ENCODE measurements at places on chromosomes 13 and 19.

GRCh38 chr13:62564770-62565169 is 1149.1 kb upstream of the PCDH20 start:
- DNase-seq: no peak

GRCh38 chr13:79328510-79328909 is 77.5 kb downstream of the RBM26 start:
- DNase-seq: no peak

GRCh38 chr19:18476507-18477041 is 38.6 kb upstream of the ISYNA1 start:
- no peak for DNase-seq

DNA sequence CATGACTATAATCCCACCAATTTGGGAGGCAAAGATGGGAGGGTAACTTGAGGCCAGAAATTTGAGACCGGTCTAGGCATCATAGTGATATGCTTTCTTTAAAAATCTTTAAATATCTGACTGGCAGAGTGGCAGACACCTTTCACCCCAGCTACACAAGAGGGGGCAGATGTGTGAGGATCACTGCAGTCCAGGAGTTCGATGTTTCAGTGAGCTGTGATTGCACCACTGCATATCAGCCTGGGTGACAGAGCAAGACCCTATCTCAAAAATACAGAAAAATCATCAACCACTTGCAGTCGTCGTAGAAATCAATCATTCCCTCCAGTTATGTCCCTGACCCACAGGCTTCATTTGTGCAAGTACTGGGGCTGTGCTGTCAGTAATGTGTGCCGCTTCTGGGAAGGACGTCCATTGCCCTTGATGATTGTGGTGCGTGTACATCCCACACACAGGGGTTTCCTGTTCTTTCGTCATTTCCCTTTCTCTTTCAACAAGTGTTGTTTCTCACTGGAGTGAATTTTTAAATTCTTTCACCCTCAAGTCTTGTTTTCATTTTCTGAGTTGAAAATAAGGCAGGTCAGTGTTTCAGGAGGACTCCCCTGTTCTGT is 1.4 kb downstream of the LGALS14 start:
- no peak for DNase-seq

GRCh38 chr13:101751488-101751887 is 299.0 kb downstream of the ITGBL1 start:
- DNase-seq: peak; percentile 38

- DNase-seq: peak; percentile 56
These were observed 3.6 kb downstream of the CD37 start for GRCh38 chr19:49338691-49339300.

- no peak for DNase-seq
These were observed 178.1 kb downstream of the FLT1 start for GRCh38 chr13:28316836-28317235.

DNA sequence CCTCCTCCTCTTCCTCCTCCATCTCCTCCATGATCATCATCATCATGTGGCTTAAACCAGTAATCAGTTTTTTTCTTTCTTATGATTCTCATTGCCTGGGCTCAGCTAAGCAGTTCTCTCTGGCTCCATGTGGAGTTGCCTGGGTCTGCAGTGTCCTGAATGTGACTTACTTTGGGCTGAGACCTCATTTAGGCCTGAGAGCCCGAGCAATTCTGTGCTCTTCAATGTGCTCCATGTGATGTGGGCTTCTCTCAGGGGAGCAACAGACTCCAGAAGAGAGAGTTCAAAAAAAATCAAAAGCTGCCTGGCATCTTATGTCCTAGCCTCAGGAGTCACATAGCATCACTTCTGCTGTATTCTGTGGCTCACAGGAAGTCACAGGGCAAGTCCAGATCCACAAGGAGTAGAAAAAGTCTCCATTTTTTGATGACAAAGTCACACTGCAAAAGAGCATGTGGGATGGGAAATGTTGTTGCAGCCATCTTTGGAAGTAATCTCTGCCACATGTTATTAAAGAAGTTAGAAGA is 128.7 kb downstream of the MAB21L1 start:
- no peak for DNase-seq

GRCh38 chr13:42396501-42396900 is 124.5 kb downstream of the AKAP11 start:
- DNase-seq: no peak

DNA sequence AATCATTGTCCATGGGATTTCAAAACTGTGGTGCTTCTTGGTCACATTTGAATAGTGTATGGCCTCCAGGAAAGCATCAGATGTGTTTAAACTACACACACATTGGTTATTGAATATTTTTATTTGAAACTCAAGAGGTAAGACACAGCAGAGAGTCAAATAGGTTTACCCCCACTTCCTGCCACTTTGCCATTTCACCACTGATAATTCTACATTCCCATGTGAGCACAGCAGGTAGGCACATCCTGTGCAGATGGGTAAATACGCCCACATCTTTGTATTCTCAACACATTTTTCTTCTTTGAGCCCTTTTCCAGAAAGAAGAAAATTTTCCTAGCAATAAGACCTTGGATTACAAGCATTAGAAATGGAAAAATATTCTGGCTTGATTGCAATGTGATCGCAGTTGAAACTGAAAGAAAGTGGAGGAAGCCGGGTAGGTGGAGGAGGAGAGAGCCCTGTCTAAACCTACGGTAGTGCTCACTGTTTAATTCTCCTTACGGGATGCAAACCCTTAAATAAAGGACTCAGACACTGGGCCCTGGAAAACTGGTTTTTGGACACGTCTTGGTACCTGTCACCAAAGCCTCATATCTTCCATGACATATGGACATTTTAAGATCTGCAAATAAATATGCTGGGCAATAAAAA is 167.7 kb downstream of the COG6 start:
- DNase-seq: no peak

DNA sequence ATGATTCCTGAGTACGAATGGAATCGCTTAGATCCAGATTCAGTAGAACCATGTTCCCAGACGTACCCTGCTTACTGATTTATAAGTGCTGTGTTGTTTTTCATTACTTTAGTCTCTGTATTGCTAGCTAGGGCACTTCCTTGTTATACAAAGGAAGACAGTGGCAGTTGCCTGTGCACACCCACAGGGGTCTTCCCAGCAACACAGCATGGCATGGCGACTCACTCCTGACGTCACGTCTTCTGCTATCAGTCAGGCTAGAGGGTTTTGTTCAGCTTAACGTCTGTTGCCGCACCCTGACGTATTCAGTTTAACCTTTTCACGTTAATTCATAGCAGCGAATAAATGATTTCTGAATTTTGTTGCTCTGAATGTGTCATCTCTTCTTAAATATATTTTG is 295.1 kb downstream of the MYO16 start:
- DNase-seq: no peak

GRCh38 chr19:3969435-3970312 is 1.2 kb downstream of the DAPK3 start:
- DNase-seq: no peak

GRCh38 chr19:36013280-36014011 is 567 bp downstream of the ALKBH6 start:
- DNase-seq: no peak

DNA sequence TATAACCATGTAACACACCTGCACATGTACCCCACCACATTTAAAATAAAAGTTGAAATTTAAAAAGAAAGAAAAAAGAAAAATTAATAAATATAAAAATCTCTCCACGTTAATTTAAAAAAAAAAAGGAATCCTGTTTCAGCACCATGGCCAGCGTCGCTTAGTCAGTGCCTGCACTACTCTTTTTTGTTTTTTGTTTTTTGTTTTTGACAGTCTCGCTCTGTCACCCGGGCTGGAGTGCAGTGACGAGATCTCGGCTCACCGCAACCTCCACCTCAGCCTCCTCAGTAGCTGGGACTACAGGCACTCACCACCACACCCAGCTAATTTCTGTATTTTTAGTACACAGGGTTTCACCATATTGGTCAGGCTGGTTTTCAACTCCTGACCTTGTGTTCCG is 835.9 kb downstream of the UQCRFS1 start:
- DNase-seq: no peak

DNA sequence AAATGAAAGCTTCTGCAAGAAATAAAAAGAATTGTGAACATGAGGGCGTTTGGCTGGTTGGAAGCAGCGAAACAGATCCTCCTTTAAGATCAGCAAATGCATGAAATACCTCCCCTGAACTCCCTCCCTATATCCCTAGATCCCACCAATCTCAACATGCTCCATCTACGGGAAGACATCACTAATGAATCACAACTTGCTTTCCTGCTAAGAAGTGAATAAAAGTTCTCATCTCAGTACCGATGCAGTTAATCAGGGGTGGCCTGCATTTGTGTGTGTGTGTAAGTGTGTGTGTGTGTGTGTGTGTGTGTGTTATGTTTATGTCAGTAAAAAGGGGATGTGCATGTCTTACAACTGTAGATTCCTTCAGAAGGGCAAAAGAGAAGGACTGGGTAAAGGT is 238.7 kb downstream of the LIG4 start:
- DNase-seq: no peak

DNA sequence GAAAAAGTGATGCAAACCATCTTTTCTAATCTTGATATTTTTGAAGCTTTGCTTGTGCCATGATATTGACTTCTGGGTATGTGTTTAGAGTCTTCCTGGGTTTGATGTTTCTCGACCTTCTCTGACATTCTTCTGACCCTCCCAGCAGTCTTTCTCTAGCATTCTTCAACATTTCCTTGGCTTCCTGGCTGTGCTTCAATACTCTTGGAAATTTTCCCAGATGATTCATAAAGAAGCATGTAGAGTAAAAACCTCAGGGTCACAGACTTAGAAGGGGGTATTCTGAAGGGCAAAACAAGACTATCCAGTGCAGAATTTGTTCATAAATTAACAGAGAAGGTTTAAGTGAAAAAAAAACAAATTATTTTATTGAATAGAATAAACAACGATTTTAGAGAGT is 946.3 kb upstream of the PCDH9 start:
- DNase-seq: no peak

DNA sequence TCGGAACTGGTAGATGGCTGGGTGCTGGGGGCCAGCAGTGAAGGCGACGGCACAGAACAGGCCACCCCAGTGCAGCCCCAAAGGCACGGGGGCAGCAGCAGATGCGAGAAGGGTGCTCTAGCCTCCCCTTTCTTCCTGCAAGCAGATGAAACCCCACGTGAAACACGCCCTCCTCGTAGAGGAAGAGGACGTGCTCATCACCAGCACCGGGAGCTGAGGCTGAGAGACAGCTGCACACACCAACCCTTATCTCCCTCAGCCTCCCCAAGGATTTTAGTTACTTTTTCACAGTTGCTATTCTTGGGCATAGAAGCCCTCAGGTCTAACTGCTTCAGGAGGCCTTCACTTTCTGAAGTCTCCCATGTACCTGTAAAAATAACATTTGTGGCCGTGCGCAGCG is 11.9 kb downstream of the ZNF787 start:
- no peak for DNase-seq

DNA sequence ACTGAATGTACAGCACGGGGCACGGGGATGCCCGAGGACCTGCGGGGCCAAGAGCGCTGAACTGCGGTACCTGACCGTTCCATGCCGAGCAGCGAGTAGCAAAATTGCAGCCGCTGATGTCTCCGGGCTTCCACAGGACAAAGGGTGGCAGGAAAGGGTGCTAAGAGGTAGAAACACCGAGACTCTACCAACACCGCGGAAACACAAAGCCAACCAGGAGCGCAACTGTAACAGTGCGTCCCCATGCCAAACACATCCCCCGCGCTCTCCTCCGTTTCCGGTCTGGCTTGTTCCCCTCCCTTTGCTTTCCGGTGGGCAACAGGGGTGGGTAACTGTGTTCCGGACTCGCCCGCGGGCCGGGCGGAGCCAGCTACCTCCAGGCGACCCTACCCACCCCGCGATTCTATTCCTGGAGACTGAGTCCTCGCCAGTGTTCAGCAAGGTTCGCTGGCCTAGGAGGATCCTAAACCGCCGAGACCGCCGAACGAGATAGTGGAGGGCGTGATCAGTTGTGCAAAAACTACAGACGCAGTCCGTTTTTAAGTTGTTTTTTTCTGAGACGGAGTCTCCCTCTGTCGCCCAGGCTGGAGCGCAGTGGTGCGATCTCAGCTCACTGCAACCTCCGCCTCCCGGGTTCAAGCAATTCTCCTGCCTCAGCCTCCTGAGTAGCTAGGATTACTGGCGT is 34.9 kb upstream of the NEK3 start:
- DNase-seq: peak; percentile 72

DNA sequence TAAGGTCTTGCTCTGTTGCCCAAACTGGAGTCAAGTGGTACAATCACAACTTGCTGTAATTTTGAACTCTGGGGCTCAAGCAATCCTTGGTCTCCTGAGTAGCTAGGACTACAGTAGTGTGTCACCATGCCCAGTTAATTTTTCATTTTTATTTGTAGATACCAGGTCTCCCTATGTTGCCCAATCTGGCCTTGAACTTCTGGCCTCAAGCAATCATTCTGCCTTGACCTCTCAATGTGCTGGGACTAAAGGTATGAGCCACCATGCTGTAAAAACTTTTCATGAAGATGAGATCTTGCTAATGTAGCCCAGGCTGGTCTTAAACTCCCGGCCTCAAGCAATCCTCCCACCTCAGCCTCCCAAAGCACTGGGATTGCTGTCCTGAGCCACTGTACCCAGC is 15.1 kb upstream of the NAA16 start:
- no peak for DNase-seq

- no peak for DNase-seq
These were observed 18.5 kb downstream of the TSHZ3 start for GRCh38 chr19:31330761-31331160.

- DNase-seq: no peak
These were observed 4.0 kb downstream of the COL5A3 start for GRCh38 chr19:10006335-10006708.

- DNase-seq: peak; percentile 57
These were observed 632.1 kb downstream of the DIAPH3 start for GRCh38 chr13:59531571-59532091.

- no peak for DNase-seq
These were observed 308.6 kb downstream of the GPC6 start for GRCh38 chr13:93535251-93535650.

DNA sequence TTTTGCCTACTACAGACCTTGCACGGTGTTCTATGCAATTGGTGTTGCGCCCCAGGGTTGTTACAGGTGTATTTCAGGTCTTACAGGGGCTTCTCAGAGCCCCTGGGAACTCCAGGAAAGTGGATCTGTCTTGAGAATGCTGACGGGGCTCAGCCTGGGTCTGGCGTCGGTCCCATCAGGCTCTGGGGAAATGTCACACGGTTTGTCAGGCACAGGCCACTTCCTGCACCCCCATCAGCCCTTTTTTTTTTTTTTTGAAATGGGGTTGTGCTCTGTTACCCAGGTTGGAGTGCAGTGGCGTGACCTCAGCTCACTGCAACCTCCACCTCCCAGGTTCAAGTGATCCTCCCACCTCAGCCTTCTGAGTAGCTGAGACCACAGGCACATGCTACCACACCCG is 13.2 kb downstream of the CLEC4G start:
- DNase-seq: no peak

- DNase-seq: no peak
These were observed 41.0 kb upstream of the GRTP1 start for GRCh38 chr13:113404723-113405471.

- DNase-seq: no peak
These were observed 77.4 kb upstream of the LRCH1 start for GRCh38 chr13:46475541-46475991.

Measured in left renal pelvis (tissue), 4 donors.